ENCODE measurements at places on chromosomes 1 and 21.

DNA sequence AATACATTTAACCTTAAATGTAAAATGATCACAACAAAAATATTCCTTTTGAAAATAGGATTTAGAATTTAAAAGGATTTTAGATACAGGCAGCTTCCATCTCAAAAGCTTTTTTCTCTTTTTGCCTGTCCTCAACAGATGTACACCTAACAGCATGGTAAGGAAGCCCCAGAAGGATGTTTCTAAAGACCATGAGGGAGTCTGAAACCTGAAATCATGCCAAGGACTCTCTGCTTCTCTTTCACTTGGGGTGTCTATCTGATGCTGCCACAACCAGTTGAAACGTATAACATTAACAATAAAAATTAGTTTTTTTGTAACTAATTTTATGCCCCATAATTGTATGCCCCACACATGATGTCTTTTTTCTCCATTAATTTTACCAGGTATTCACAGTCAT lies 5.4 kb upstream of the ZNF281 start:
- DNase-seq = no peak

GRCh38 chr1:63887809-63888208 lies 114.0 kb downstream of the ROR1 start:
- no peak for DNase-seq

GRCh38 chr21:46023555-46023954 lies 42.0 kb downstream of the COL6A1 start:
- DNase-seq = no peak

GRCh38 chr1:30665216-30666010 lies 58.0 kb downstream of the MATN1 start:
- DNase-seq = no peak

DNA sequence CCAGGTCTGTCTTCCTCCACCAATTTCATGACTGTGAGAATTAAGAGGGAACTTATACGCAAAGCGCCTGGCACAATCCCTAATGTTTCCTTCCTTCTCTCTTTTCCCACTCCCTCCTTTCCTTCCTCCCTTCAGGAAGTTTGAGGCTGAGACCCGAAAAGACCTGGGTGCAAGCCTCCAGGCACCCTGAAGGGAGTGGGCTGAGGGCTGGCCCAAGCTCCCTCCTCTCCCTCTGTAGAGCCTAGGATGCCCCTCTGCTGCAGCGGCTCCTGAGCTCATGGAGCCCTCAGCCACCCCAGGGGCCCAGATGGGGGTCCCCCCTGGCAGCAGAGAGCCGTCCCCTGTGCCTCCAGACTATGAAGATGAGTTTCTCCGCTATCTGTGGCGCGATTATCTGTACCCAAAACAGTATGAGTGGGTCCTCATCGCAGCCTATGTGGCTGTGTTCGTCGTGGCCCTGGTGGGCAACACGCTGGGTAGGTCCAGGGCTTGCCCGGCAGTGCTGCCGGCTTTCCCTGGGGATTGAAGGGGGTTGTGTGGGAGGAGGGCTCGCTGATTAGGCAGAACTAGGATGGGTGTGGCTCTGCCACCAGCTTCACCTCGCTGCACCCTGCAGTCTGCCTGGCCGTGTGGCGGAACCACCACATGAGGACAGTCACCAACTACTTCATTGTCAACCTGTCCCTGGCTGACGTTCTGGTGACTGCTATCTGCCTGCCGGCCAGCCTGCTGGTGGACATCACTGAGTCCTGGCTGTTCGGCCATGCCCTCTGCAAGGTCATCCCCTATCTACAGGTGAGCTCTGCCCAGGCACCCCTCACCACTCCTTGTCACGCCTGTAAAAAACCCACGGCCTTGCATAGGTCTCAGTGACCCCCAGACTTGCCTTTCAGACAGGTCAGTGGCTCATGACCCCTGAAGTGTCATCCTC lies 1.7 kb downstream of the HCRTR1 start:
- DNase-seq = no peak

GRCh38 chr1:222975472-222976122 lies 160.8 kb downstream of the DISP1 start:
- DNase-seq = no peak

GRCh38 chr1:115530407-115530806 lies 111.4 kb upstream of the VANGL1 start:
- DNase-seq = no peak

DNA sequence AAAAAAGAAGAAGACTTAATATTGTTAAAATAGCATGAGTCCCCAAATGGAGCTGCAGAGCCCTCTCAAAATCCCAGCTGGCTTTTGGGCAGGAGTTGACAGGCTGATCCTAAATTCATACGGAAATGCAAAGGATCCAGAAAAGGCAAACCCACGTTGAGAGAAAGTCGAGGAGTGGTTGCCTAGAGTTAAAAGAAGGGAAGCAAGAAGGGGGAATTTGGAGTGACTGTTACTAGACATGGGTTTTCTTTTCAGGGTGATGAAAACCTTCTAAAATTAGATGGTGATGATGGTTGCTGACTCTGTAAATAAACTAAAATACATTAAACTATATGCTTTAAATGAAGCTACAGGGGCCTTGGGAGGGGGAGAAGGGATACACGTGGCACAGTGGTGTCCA lies 1.6 kb downstream of the DNMT3L start:
- DNase-seq = no peak

DNA sequence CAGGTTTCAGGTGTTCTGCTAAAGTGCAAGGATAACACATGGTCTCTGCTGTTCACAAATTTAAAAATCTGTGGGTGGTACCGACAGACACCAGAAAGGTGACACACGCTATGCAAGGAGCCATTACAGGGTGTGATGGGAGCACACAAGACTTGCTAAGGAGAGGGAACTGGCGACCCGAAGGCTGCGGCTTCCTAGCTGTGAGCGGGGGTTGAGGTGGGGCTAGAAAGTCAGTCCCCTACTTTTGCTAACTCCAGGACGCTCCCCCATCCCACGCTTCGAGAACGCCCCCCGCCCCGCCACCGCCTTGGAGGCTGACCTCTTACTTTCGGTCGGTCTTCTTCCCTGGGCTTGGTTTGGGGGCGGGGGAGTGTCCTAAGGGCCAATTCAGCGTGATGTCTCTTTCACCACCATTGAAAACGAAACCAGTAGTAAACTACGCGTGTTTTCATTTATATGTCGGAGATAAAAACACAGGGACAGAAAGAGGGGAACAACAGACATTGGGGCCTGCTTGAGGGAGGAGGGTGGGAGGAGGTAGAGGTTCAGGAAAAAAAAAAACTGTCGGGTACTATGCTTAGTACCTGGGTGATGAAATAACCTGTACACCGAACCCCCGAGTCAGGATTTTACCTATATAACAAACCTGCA lies 1.1 kb downstream of the CKS1B start:
- peak; percentile 34 for DNase-seq

DNA sequence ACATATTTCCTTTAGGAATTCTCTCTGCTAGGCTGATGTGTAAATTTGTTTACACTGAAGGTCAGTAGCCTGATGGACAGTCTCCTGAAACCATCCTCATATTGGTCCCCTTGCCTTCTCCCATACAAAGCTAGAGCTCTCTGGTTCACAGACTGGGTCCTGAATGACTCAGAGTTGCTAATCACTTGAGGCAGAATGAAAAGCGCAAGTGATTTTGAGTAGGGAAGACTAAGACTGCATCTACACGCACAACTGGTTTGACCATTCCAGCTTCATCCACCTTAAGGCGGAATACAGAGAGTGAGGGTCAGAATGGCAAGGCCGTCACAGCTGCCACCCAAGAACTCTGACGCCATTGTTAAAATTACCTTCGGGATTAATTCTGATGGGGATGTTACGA lies 70.2 kb upstream of the KIF26B start:
- no peak for DNase-seq

GRCh38 chr1:156004843-156005584 lies 15.7 kb downstream of the SSR2 start:
- no peak for DNase-seq

DNA sequence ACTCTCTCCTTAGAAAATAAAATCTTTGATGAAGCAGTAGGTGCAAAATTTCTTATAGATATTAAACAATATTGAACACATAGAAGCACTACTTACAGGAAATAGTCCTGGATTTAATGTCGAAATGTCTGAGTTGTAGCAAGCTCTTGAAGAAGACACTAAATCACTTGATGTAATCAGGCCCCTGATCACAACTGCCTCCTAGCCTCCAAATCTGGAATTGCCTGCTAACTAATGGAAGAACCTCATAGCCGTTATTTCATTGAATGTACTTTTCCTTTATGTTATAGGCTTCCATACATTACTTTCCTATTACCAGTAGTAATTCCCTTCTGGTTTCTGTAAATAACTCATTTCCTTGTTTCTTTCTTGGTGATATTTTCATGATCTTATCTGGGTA lies 675.7 kb upstream of the CHRM3 start:
- DNase-seq = no peak

GRCh38 chr1:54273092-54273794 lies 73.3 kb downstream of the MRPL37 start:
- DNase-seq = no peak

GRCh38 chr1:209630383-209631225 lies 21.6 kb downstream of the LAMB3 start:
- no peak for DNase-seq

GRCh38 chr1:229130028-229130668 lies 140.8 kb upstream of the RAB4A start:
- no peak for DNase-seq

DNA sequence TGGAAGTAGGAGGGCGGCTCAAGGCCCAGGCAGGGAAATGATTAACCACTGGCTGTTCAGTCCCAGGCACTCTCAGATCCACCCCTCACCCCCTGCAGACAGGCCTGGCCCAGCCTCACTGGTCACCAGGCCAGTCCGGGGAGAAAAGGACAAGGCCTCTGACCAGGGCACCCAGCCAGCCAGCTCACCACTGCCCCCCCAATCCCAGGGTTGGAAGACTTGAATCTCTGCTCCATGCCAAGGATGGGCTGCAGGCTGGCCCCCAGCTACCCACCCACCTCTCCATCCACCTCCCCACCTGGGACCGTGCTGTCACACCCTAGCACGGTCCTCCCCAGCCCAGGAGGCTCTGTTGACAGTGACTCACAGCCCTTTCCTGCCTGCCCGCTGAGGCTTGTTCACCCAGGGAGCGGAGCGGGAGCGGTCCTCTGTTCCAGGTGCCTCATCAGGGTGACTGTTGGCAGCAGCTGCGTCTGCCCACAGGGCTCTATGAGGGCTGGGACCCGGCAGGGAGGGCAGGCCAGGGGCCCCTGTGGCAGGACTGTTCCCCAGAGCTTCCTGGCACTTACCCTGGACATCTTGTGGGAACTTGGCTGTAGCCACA lies 2.2 kb downstream of the LAD1 start:
- no peak for DNase-seq

DNA sequence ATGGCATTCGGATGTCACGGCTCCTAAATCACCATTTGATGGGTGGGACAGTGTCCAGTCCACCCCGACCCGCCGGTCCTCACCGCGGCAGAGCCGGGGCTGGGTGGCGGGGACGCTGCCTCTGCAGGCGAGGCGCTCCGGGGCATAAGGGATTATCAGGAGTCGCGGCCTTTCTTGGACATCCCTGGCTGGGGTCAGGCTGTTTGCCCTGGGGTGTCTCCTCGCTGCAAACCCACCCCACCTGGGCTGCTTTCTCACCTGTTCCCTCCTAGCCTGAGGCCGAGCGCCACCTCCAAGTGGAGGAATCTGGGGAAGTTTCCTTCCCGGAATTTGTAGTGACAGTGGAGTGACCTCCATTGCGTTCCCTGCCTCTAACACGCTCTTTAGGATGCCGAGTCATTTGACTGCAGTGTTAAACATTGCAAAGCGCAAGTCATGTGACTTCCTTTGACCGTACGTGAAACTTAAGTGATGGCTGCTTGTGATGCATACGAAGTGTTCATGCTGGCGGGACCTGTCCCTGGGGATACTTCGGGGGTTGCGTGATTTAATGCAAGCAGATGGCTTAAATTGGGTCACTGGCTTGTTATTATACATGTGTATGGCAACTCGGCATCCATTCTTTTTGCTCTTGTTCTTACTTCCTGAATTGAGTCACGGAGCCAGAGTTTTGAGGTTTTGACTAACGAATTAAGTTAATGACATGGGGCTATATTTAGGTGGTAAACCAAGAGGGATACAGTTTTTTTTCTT lies 536 bp downstream of the LGALS8 start:
- peak; percentile 34 for DNase-seq

DNA sequence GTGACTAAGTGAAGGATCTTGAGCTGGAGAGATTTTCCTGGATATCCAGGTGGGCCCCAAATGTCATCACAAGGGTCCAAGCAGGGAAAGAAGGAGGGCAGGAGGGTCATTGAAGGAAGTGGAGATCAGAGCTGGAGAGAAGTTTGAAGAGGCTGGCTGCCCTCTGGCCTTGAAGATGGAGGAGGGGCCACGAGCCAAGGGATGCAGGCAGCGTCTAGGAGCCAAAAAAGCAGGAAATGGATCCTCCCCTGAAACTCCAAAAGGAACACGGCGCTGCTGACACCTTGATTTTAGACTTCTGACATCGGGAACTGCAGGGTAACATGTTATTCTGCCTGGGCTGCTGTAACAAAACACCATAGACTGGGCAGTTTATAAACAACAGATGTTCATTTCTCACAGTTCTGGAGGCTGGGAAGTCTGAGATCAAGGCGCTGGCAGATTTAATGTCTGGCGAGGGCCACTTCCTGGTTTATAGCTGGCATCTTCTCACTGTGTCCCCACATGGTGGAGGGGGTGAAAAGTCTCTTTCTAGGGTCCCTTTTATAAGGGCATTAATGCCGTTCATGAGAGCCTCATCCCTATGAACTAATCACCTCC lies 28.8 kb upstream of the ZBTB21 start:
- no peak for DNase-seq
